Activated CD4-positive, alpha-beta memory T cell treated with anti-CD3 and anti-CD28 coated beads, Interleukin-2, amount 10 ng/mL, durations not matched to agents 7 days and 5 days (primary cell): ENCODE measurements at places on chromosomes 7 and 10.

- no peak for DNase-seq
These were observed 104.5 kb downstream of the VIPR2 start for GRCh38 chr7:159040146-159040545.

- no peak for DNase-seq
These were observed 18.6 kb upstream of the VCL start for GRCh38 chr10:73979141-73979808.

DNA sequence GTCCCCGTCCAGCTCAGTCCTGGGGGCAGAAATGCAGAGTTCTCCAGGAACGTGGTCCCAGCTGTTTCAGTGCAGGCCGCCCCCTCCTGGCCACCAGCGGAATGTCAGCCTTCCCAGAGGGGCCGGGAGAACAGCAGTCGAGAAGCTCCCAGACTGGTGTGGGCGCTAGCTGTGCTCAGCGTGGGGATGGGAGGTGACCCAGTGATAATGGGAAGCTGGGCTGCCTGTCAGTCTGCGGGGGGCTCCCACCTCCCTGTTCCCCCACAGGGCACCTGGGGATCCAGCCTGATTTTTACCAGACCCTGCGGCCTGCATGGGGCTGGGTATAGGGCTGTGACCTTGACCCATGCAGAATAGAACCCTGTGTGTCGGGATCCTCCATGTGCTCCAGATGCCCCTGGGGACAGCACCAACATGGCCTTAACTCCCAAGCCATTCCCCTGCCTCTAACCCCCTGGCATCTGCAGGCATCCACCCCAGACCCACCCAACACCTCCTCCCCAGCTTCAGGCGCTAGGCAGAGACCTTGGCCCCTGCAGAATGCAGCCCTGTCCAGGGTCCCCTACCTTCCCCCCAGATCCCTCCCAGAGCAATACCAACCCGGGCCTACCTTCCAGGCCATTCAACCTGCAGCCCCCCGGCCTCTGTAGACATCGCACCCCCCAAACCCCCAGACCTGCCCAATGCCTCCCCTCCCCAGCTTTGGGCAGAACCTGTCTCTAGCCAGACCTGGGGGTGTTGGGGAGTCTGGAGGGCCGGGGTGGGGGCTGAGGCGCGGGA, 880 bp upstream of the ELN start:
- peak; percentile 65 for DNase-seq

DNA sequence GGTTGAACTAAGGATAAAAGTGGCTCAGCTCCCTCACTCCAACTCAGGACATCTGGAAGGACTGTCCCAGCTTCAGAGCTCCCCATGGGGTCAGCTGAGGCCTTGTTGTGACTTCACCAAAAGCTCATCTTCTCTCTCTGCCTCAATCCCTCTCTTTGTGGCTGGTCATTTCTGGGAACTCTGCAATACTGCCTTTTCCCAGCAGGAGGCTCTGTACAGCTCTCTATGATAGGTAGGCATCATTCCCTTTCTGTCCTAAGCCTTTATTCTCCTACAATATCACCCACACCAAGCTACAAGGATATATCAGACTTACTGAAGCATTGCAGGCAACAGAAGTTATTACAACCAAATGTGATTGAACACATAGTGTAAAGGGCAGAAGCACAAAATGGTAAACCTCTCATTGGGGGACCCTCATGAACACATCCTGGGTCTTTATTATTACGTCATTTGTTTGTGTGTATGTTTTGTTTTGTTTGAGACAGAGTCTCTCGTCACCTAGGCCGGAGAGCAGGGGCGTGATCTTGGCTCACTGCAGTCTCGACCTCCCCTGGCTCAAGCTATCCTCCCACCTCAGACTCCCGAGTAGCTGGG, 36.7 kb upstream of the PRPS1L1 start:
- no peak for DNase-seq

DNA sequence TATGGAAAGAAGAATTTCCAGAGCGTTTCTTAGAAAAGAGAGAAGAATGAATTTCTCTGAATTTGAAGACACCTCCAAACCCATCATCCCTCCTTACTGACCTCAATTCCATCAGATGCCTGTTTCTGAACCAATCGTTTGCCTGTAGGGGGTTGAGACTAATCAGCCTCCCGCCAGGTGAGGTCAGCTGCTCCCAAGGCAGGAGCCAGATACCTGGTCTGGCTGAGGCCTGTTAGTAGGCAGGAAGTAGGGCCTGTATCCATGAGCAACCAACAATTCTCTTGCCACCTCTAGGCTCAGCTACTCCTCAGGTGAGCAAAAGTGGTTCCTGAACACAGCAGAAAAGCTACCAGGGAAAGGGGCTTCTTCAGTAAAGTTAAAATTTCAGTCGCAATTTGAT, 50.3 kb downstream of the HTR5A start:
- no peak for DNase-seq

GRCh38 chr7:66352071-66352470, 146.9 kb downstream of the TPST1 start:
- DNase-seq = no peak

DNA sequence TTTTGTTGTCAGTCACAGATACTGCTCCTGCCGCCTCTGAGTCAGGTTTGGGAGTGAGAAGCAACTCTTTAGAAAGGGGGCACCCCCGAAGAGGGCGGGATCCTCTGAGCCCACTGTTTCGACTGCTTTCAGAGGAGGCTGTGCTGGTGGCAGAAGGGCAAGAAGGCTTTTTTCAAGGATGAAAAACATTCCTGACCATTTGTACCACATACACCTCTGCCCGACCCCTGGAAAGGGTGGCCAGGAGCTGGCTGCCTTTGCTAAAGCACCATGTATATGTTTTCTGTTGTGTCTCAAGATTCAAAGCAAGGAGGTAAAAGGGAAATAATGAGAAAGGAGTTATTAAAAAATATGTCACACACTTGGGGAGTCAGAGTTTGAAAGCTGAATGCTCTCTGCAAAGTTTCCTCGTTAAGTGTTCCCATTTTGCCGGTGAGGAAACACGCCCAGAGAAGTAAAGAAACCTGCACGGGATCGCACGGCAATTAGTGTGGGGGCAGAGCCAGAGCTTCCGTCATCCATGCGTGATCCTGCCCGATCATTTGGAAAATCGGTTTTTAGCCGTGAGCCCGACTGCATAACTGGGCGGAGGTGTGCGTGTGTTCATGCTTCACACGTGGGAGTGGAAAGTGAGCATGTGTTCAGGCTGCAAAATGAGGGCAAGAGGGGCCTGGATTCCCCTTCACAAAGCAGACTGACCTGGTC, 163.2 kb downstream of the ADAM12 start:
- DNase-seq = no peak

DNA sequence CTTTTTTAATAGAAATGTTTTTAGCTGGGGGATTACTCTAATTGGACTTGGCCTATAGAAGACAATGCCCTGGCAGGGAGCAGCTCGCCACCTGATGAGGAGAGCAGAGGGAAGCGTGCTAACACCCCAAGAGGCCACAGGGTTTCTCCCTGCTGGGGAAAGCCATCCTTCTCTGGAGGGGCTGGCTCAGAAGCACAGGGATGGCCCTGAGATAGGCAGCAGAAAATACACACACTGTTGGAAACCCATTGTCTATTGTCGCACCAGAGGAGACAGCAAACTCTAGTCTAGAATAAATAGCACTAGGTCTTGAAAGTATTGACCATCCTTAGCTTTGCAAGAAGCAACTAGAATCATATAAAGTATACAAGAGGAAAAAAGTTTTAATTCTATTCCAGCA, 5.4 kb downstream of the COBL start:
- no peak for DNase-seq

DNA sequence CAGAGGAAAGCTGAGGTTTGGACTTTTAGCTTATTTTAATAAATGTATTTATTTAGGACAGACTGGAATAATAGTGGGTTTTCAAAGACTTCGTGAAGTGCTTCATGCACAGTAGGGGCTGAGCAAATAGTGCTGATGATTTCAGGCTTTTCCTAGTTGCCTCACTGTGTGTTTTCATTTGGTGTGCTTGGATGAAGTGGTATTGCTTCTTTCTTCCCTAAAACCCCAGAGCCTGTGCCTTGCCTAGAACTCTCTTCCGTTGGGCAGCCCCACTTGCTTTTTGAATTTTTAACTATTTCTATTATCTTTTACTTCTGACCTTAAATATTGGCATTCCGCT, 49.6 kb downstream of the ARID5B start:
- DNase-seq = no peak

- no peak for DNase-seq
These were observed 42.5 kb downstream of the NOD1 start for GRCh38 chr7:30436046-30436445.

- DNase-seq = peak; percentile 68
These were observed 1.9 kb downstream of the HIPK2 start for GRCh38 chr7:139775829-139776266.

DNA sequence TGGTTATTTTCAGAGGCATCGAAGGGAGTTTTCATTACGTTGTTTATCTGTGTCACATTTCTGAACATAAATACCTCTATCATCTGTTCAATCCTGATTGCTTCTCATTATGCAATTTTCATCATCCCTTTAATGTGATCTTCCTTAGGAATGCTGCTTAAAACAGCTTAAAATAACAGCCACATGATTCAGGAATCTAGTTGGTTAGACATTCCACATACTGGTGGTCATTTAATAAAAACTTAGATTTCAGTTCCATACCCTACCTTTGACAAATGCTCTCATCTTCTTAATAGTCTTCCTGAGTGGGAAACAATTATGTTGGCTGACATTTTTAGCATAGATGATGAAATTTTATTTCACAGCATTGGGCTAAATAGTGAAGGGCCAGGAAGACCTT, 191.3 kb upstream of the CDCA7L start:
- no peak for DNase-seq

DNA sequence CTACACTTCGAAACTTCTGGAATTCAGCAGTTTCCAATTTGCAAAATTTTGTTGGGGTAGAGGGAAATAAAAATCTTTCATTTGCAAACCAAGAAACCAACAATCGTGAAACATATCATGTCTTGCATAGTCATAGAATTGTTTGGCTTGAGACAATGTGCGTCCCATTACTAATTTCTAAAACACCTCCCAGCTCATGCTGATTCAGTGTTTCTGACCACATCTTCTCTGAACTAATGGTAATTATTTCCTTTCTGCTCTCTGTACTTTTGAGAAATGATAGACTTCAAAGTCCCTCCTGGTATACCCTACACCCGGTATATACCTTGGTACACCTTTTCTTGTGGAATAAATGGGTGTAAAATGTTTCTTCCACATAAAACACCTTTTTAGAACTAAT, 41.8 kb upstream of the TSPAN13 start:
- DNase-seq = no peak

GRCh38 chr7:111168182-111168581, 77.3 kb downstream of the LRRN3 start:
- DNase-seq = no peak

- DNase-seq = no peak
These were observed 5.8 kb upstream of the STAMBPL1 start for GRCh38 chr10:88874281-88874680.

DNA sequence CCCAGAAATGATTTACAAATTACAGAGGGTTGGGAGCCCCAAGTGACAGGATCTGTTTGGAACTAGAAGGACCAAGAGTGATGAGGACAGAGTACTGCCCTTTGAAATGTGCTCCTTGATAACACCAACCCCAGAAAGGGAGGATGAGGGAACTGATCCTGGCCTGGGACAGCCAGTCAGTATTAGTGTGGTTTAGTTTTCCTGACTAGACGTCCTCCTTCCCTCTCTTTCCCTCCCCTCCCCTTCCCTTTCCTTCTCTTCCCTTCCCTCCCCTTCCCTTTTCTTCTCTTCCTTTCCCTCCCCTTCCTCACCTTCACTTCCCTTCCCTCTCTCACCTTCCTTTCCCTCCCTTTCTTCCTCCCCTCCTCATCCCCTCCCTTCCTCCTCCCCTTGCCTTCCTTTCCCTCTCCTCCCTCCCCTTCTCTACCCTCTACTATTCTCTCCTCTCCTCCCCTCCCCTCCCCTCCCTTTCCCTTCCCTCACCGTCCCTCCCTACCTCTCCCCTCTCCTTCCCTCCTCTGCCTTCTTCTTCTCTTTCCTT, 31.0 kb upstream of the BICC1 start:
- no peak for DNase-seq

GRCh38 chr7:79988653-79989052, 146.0 kb upstream of the GNAI1 start:
- DNase-seq = no peak

DNA sequence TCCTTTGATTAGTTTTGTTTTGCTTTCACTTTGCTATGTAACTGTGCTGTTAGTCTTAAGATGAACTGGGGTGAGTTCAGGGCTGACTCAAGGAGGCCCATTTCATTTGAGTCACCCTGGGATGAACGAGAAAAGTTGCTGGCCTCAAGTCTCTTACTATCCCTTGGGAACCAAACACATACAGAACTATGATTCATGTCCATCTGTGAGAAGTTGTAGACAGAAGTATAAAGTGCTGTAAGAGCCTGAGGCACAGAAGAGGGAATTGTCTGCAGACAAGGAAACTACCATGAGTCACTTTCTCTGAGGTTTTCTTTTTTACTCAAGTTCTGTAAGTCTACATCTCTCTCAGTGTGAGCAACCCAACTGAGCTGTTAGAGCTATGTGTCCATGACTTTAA, 179.8 kb upstream of the CSTF2T start:
- peak; percentile 23 for DNase-seq

GRCh38 chr7:40698214-40698920, 563.6 kb downstream of the SUGCT start:
- no peak for DNase-seq

- no peak for DNase-seq
These were observed 215.7 kb upstream of the INHBA start for GRCh38 chr7:41918597-41918996.

GRCh38 chr7:143321734-143322133, 5.8 kb downstream of the CLCN1 start:
- DNase-seq = no peak

- no peak for DNase-seq
These were observed 126.0 kb downstream of the SGMS1 start for GRCh38 chr10:50497758-50498157.

- no peak for DNase-seq
These were observed 34.7 kb upstream of the HPS1 start for GRCh38 chr10:98481404-98481945.

DNA sequence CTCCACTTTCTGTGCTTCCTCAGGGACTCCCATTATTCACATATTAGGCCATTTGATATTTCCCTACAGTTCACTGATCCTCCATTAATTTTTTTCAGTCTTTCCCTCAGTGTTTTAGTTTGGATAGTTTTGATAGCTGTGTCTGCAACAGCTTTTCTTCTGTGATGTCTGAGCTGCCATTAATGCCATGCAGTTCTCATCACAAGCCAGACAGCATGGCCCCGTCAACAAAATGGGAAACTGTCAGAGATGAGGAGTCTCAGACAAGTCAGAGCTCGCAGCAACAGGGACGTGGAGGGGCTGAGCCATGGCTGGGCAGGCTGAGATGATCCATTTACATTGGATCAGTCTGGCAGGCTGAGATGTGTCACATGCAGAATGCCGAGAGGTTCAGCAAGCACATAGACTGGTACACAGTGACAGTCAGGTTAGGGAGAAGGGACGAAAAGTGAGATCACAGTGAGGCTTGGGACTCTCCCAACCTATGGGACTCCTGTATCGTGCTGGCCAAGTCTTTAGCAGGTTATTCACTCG, 65.4 kb downstream of the NPS start:
- DNase-seq = no peak
